ENCODE measurements at places on chromosomes 1 and 21.
A peak's percentile ranks its signal among the peaks of the same experiment; 100 is the strongest.

GRCh38 chr1:99969260-99969728 lies 502 bp upstream of the SLC35A3 start:
- DNase-seq, result no peak

- DNase-seq, result no peak
These were observed 1.9 kb downstream of the RUSC1 start for GRCh38 chr1:155322571-155322952.

DNA sequence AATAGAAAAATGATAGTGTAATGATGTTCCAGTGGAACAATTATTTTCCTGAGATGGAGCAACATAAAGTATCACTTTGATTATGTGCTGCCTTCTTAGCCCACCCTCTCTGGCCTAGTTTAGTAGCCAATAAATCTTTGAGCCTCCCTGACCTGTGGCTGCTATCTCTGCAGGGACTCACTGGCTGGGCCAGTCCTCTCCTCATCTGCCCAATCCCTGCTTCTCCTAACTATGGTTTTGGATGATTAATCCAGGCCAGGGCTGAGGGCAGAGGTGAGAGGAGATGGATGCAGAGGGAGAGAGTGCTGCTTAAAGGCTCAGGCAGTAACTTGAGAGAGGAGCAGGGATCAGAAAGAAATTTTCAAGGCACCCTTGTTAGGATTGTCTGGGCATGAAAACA lies 89.0 kb upstream of the CD34 start:
- no peak for DNase-seq

- DNase-seq, result no peak
These were observed 51.6 kb downstream of the ZNF644 start for GRCh38 chr1:90970208-90970607.

DNA sequence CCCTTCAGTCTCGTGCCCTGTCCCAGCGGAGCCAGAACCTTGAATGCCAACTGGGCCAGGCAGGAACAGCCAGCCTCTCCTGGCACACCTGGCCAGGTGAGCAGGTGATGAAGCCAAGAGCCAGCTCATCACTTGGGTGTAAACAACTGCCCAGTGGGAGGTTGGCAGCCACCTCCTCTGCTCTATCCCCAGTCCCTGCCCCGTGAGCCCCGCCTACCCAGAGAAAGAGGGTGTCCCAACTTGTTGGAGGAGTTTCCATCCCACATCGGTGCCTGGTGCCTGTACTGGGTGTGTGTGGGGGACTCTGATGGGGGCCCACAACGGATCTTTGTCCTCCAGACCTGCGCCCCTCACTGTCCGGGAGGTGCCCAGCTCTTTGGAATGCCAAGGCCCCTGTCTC lies 17.8 kb upstream of the FAM131C start:
- no peak for DNase-seq

DNA sequence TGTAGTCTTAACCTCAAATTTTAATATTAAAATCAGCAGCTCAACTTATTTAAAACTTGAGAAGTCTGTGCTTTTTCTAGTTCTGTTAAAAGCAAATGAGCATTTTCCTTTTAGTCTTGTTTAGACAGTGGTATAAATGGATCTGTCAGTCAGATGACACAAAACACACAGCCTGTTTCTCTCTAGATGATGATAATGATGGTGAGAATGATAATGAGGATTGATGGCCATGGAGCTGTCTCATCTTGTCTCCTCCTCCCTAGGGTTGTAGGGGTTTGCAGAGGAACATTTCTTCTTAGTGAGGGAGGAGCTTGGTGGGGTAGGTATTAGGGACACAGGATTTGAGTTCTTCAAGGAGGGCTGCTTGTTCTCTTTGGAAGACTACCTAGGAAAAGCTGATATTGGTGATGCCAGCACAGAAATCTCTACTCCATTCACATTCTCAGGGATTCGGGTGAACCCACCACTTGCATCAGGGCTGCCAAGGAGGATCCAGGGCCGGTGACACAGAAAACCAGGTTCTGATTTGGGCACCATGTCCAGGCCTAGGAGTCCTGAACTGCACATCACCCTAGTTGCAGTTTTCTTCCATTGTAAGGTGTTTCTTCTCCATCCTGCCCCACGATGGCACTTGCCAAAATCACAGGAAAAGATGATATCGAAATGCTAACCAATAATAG lies 147.6 kb downstream of the RHOU start:
- DNase-seq, result no peak

GRCh38 chr1:153831026-153831425 lies 55.8 kb downstream of the SLC27A3 start:
- DNase-seq, result no peak

GRCh38 chr1:231750296-231750695 lies 123.7 kb downstream of the DISC1 start:
- no peak for DNase-seq

DNA sequence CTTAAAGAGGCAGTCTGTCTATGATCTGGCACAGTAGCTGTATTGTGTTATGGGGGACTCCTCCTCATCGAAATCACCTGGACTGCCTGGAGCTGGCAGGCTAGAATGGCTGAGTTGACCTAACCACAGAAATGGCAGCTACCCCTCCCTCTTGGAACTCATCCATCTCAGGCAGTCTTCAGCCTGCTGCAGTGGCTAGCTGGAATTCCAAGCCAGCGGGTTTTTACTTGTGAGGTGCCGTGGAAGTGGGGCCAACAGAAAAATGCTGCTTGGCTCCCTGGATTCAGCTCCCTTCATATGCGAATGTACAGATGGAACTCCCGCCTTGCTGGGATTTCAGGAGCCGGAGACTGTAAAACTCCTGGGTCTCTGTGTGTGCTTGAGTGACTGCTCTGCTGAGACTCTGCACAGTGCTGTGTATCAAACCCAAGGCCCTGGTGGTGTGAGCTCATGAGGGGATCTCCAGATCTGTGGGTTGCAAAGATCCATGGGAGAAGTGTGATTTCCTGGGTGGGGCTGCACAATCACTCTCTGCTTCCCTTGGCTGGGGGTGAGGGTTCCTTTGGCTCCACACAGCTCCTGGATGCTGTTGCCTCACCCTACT lies 316.9 kb downstream of the CTH start:
- no peak for DNase-seq

- DNase-seq, result no peak
These were observed 793.7 kb upstream of the ADGRL2 start for GRCh38 chr1:81007024-81007423.

DNA sequence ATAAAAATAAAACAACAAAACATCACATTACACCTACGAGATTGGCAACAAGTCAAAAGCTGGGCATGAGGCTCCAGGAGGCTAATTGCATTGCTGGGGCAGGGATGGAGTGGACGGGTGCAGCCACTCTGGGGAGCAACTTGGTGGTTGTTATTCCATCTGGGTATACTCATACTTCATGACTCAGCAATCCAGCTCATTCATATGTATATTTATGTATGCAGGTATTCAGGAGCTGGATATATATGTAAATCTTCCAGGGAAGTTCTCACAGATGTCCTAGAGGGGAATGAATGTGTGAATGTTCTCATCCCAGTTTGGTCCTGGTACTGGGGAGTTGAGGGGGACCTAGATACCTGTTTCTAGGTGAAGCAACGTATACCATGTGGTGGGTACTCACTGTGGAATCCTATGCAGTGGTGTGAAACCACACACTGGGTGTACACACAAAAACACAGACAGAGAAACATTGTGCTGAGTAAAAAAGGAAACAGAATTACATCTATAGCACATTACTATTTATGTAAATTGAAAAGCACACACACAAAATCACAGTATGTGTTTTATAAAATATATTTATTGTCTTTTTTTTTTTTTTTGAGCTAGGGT lies 79.7 kb upstream of the RAB4A start:
- DNase-seq, result no peak

DNA sequence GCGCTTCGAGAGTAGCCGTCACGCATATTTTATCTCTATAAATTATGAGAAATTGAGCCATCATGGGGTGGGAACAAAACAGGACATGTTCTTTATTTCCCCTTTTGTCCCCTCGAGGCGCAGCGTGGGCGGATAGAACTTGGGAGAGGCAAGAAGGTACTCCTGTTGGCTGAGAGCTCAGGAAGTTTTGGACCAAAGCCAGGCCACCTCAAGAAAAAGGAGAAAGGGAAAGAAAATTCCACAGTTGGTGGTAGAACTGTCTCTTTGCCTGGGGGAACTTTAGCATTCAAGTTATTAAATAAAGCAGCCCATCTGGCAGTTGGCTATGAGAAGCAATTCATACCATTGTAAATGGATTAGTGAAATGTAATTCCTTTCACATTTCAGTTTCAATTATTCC lies 76.4 kb upstream of the DSCAM start:
- DNase-seq, result no peak

DNA sequence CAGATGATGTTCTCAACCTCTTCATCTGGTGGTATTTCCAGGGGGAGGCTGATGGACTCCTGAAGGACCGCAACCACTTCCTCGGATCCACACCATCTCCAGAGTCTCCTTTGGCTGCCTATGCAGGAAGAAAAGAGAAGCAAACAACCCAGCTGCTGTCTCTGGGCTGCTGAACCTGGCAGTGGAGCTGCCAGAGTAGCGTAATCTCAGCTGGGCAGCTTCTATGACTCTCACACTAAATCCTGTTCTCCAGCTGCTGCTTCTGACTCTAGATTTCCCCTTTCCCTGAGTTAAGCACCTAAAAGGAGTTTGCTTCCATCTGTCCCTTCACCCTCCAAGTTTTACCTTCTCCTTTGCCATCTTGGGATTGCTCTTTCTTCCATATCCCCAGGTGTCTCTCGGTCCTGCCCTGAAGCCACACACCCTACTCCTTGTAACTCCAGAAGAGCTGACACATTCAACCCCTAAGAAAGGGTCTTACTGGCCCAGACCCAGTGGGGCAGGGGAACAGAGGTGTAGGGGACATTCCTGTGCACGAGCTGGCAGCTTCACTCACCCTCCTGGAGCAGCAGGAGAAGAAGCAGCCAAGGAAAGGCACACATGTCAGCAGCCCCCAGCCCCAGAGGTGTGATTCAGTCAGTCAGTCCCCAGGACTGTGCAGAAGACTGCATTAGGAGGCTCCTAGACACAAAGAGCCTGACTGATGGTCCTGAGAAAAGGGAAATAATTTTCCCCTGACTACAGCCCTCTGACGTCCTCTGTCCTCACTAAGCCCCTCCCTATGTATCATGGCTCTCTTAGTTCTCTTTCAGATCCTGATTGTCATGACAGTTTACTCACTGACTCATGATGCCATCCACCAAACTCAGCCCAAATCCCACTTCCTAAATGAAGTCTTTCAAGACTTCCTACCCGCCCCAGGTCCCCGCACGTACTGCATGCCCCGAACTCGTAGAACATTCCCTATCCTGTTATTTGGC lies at the start of gene SLAMF9:
Gene SLAMF9, minus strand, starts transcription at position 702 of the 980 bp plus-strand sequence. Its CDS starts 100 bp downstream, at position 602.
- DNase-seq, result no peak

DNA sequence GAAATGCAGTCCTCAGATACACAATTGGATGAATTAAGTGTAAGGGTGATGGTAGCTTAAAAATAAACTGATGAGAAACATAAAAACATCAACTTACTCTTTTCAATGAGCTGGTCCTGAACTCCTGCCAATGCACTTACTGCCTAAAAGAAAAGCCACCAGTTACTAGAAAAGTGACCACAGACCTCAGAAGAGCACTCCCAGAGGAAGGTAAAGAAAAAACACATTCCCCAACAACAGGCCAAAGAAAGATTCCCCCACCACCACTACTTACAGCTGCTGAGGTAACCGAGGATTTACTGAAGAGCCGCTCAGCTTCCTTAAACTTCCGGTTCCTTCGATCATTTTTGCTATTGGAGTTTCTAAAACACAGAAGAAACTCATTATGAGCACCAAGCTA lies 5.4 kb downstream of the MEAF6 start:
- DNase-seq, result no peak

GRCh38 chr1:185668013-185668412 lies 66.2 kb upstream of the HMCN1 start:
- DNase-seq, result no peak

- DNase-seq, result no peak
These were observed 124.3 kb downstream of the TRABD2B start for GRCh38 chr1:47872886-47873285.

- peak; percentile 50 for DNase-seq
These were observed 625 bp upstream of the DARS2 start for GRCh38 chr1:173823781-173824314.

Measured in activated gamma-delta T cell (primary cell).